Ovary (tissue), 10 donors: ENCODE measurements at places on chromosomes 7 and 10.

GRCh38 chr7:138625084-138625848, 75.9 kb downstream of the SVOPL start:
- no peak for DNase-seq

DNA sequence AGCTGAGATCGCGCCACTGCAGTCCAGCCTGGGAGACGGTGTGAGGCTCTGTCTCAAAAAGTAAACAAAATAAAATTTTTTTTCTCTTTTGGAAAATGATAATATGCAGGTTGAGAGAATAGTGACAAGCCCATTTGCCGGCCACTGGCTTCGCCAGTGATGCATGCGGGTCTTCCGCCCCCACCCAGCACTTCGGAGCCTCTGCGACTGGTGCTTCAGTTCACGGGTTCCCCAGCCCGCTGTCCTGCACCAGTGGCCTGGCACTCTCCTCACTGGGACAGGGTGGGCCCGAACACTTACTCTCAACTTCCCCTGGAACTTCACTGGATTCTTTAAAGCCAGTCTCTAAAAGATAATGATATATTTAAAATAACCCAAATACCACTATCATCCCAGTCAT, 2.7 kb downstream of the SUN1 start:
- no peak for DNase-seq

DNA sequence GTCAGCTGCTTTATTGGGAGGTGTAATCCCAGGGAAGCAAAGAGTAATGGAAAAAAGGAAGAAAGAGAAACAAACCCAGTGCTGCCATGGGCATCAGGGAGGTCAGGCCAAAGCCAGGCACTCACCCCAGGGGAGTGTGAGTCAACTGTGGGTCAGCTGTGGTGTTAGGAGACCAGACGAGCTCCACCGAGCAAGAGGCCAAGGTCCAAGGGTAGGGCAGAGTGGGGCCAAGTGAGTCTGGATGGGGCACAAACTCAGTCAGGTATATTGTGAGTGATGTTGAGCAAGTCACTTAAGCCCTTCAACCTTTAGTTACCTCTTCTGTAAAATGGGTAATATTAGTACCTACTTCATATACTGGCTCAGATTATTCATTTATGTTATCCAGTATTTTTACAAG, 30.4 kb upstream of the CDK13 start:
- DNase-seq, result no peak

- no peak for DNase-seq
Measured at GRCh38 chr10:5343561-5343960, 21.2 kb upstream of the UCN3 start.

GRCh38 chr7:29063872-29064271, 82.5 kb downstream of the CPVL start:
- DNase-seq, result no peak

DNA sequence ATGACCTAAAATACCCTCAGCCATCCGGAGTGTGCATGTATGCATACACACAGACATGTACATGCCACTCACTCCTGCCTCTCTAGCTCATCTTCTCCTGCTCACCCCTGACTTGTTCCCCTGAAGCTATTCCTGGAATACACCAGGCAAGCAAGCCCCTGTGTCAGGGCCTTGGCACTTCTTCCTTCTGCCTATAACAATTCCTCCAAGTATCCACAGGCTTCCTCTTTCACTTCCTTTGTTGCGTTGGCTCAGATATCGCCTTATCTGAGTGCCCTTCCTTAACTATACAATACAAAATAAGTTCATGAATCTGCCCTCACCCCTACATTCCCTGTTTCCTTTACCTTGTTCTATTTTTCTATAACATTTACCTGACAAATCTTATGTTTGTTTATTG, 88.8 kb downstream of the NOD1 start:
- DNase-seq, result no peak

GRCh38 chr10:132789659-132790148, 3.8 kb upstream of the NKX6-2 start:
- DNase-seq, result no peak

DNA sequence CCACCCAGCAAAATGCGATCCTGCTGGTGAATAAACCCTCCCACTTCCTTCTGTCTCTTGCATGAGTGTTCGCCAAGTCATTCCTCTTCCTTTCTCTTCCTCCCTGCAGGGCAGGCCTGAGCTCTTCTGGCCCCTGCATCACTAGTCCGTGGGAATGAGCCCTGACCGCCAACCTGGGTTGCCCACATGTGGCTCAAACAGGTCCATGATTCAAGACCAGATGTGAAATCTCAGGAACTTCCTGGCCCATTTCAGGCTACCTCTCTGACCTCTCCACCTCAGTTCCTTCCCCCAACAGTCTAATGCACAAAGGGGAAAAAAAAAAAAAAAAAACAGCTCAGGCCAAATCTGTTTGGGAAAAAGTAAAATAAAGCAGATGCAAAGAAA, 5.4 kb upstream of the YWHAG start:
- DNase-seq, result no peak

- no peak for DNase-seq
Measured at GRCh38 chr10:2509081-2509531, 558.2 kb upstream of the PFKP start.

GRCh38 chr7:155959894-155960293, 147.6 kb upstream of the SHH start:
- no peak for DNase-seq

- no peak for DNase-seq
Measured at GRCh38 chr7:22979861-22980260, 34.1 kb downstream of the HYCC1 start.

- DNase-seq, result no peak
Measured at GRCh38 chr7:106552645-106553445, 108.1 kb downstream of the CCDC71L start.

- no peak for DNase-seq
Measured at GRCh38 chr10:92493362-92493761, 80.5 kb downstream of the IDE start.

DNA sequence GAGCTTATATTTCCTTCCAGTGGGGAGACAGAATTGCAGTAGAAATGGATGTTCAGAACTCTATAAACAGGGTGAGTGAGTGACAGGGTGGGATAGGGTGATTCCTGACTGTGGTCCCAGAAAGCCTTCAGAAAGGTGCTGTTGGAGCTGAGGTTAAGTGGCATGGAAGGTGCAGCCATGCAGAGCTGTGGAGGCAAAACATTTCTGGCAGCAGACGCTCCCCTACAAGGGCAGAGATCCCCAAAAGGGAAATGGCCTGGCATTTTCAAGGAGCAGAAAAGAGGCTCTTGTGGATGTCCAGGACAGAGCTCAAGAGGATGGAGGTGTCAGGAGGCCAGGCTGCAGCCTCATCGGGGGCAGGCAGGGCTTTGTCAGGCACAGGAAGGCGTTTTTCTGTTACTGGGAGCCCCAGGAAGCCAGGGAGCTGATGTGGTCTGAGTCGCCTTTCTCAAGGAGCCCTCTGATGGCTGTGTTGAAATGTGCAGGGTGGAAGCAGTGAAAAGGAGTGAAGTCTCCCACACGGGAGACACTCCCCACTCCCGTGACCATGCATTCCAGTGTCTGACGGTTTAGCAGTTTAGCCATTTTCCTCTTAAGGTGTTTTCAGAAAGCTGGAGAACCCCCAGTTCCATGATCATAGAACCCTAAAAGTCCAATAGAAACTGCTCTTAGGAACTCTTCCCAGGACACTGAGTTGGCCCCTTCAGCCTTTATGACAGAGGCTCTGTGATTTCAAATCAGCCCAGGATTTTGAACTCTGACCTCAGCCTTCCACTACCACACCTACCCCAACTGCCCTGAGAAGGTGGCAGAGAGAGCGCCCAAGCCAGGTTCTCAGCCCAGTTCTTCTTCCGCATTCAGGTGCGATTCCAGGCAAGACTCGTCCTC, 96.2 kb downstream of the C10orf105 start:
- no peak for DNase-seq

GRCh38 chr7:152336754-152337368, 98.9 kb downstream of the KMT2C start:
- no peak for DNase-seq
